Ovary (tissue), 10 donors: ENCODE measurements at places on chromosomes 3 and 15.

DNA sequence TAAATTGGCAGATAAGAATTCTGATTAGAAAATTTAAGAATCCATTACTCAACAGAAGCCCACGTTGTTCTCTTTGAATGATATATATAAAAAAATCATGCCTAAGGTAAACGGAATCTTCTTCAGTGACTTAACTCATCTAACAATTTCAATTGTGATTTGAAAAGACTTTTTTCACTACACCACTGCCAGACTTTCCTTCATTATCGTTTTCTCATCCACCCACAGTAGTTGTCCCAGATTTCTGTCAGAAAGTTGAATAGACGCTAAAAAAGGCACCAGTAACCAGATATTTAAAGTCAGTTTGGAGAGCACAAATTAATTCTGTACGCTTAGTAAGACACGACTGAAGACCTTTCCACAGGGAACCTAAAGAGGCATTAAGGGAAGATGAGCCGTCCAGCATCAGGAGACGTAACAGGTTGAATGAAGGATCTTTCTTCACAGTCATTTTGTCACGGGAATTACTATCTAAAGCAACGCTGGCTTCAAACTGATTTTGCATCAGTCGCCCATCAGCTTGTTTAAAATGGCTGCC, 1.3 kb downstream of the HIGD1A start:
- no peak for DNase-seq

DNA sequence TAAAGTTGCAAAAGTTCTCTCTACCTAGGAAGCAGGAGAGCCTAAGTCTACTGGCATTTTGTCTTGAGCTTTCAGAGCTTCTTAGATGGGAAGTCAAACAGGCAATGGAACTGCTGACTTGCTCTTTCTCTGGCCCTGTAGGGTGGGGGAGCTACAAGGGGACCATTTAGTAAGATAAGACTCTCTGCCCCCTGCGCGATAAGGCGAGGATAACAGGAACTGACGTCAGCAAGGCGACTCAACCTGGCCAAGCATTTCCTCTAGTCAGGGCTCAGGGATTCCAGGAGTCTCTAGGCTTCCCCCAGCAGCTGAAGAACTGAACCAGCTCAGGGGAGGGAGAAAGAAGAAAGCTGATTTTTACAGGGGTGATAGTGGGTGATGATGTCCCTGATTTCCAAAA, 5.8 kb downstream of the RARB start:
- no peak for DNase-seq

- no peak for DNase-seq
These were observed 21.6 kb downstream of the CCDC80 start for GRCh38 chr3:112619295-112619694.

- no peak for DNase-seq
These were observed 1.2 kb downstream of the CHMP2B start for GRCh38 chr3:87228316-87228715.

- no peak for DNase-seq
These were observed 12.4 kb downstream of the CACNA2D3 start for GRCh38 chr3:54134713-54135112.

GRCh38 chr3:86772699-86773098, 218.2 kb downstream of the VGLL3 start:
- no peak for DNase-seq

DNA sequence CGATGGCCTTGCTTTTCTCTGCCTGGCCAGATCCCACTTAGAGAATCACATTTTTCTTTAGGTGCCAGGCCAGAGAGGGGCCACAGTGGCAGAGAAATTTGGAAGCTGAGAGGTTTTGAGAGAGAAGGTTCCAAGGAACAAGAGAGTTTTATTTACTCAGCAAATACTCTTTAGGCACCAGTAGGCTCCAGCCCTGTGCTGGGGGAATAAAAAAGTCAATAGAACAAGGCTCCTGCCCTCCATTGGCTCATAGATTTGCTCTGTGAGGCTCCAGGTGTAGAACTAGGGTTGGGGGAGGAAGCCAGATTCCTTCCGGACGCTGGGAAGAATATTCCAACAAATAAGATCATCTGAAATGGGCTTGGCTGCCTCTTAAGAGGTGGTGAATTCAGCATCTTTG, 59.9 kb downstream of the ST8SIA2 start:
- DNase-seq = no peak

DNA sequence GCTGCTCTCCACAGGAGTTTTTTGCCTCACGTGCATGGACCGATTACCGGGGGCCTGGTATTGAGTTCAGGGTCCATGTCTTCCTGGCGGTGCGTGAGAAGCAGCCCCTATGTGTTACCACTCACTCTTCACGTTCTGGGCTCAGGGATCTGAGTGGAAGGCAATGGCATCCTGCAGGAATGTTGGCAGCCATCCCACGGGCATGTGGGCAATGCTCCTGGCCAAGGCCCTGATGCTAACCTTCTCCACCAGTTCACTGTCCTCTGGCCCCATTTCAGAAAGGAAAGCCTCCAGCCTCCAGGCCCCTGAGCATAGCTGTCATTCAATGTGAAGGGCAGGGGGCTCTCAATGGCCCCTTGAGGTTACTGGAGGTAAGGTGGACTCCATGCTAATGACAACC, 43.0 kb upstream of the KY start:
- DNase-seq = no peak
